Femur (tissue), 1 donor: ENCODE measurements at places on chromosomes 2 and 18.

DNA sequence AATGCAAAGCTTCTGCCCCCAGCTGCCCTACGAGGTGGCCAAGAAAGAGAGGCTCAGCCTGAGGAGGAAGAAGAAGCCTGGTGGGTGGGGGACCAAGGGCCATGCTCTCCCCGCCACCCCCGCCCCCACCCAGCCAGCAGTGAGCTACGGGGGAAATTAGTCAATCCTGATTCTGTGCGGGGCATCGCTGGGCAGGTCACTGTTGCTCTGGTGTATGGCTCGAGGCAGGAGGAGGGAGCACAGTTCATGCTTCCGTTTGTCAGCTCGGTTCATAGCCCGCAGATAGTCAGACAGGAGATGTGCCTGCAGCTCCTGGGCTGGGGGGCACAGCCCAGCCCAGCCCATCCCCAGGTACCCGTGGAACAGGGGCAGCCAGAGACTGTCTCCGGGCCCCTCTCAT is 17.1 kb downstream of the RAMP1 start:
- DNase-seq = no peak

DNA sequence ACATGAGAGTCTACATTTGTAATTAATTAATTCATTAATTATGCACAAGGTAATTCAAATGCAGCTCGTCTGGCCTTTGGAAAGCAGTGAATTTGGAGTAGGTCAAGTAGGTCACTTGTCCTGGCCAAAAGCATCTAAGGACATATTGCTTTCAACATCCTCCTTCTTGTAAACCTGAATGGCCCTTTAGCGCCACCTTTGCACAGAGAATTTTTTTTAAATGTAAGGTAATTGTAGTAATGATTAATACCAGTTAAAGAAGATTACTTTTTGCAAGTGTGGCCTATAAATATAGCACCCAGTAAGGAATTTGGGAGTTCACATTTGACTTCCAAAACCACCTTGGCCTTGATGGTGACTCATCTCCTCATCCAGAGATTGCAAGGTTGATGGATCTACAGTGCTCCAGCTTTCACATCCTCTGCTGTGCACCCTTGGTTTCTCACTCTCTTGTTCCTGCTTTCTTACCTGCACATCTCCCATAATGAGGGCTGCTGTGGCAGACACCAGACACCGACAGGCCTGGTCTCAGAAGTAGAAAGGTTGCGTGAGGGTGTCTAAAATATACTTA is 481.7 kb downstream of the TGIF1 start:
- DNase-seq = no peak

DNA sequence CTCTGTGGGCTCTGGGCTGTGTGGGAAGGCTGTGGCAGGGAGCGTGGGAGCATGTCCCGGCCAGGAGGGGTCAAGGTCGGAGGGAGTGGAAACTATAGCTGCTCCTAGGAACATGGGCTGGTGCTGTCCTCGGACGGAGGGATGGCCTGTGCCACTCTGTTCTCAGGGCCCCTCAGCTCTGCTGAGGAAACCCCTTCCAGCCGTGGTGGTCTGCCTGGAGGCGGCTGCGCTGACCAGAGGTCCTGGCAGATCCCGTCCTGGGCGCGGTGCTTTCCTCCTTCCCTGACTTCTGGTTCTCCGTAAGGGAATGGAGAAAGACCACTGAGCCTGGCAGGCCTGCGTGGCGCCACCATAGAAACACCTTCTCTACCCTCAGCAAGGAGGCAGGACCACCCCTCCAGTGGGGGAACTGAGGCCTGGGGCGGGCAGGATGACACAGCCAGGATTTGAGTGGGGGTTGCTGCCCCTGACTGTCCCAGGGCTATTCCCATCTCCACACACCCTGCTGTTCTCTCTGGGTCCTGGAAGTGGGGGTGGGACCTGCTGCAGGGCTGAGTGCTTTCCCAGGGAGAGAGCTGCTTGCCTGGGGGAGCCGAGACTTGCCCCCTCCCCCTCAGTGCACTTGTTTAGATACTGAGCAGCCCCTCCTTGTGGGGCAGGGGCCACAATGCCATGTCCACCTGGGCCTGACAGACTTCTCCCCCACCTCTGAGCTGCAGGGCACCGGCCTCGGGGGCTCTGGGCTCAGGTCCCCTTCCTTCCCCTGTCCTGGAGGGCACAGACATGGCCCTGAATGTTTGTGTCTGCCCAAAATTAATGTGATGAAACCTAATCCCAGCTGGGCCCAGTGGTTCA is 301.0 kb upstream of the HS6ST1 start:
- no peak for DNase-seq

DNA sequence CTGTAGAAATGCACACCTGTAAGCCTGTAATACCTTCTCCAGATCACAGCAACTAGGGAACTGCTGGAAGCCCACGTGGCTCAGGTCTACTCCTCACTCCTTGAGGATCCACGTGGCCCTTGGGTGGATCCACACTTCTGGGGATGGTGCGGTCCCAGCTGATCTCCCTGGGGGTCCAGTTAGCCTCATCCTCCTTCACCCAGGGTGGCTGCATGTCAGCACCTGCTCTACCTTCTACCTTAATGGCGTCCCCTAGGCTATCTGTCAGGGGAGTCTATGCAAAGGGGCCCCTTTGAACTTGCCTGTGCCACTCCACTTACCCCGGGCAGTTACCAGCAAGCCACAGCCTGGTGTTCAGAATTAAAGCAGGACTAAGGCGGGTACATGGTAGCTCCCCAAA is 284.7 kb downstream of the MYCN start:
- DNase-seq = no peak

- DNase-seq = no peak
Observed at GRCh38 chr2:70896765-70897202, 38.9 kb upstream of the ATP6V1B1 start.

- DNase-seq = no peak
Observed at GRCh38 chr2:158741625-158742024, 53.5 kb upstream of the DAPL1 start.

GRCh38 chr2:239249776-239250175 is 151.0 kb downstream of the HDAC4 start:
- DNase-seq = peak; percentile 87

- DNase-seq = no peak
Observed at GRCh38 chr18:61360404-61361383, 27.5 kb downstream of the CDH20 start.

DNA sequence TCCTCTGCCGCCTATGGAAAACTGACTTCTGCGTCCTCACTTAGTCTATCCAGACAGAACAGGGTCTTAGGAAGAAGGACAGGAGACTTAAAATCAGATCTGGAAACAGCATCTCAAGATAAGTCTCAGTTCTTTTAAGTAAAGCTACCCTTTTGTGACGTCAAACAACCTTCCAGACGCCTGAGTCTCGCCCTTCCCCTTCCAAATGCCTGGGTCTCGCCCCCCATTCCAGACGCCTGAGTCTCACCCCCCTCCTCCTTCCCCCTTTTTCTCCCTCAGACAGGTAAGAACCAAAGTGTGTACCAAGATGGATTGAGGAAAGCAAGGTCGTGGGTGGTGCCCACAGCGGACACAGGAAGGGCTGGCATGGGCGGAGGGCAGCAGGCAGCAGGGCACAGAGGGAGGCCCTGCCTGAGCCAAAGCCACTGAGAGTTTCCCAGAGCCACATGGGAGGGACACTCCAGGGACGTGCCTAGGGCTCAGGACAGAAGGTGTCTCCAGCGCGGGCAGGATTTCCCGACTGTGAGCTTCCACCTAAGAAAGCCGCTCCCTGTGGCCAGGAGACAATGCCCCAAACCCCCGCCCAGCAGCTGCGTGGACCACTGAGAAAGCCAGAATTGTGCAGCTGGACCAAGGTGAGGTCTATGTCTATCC is 51.3 kb downstream of the ANKMY1 start:
- DNase-seq = no peak
